ENCODE measurements at places on chromosomes 5 and 9.

GRCh38 chr5:178111925-178112324 is 1.4 kb upstream of the N4BP3 start:
- peak; percentile 81 for DNase-seq

DNA sequence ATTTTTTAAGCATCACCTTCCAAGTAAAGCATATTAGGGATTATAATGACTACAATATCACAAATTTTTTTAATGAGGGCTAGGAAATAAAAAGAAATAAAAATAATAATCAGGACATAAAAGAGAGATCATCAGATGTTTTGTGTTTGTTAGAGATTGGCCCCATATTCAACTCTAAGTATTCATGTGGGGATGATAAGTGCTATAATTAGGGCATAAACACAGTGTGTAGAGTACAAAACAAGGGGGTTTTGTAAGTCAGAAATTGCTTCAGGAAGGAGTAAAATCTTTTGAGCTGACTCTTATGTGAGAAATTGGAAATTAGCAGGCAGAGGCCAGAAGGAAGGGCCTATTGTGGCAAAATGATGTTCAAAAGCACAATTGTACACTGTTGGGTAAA is 127.3 kb downstream of the STARD4 start:
- DNase-seq = no peak

GRCh38 chr9:69820955-69821788 is 555 bp downstream of the CFAP95 start:
- no peak for DNase-seq

- DNase-seq = no peak
Observed at GRCh38 chr5:33067291-33067690, 356.2 kb downstream of the NPR3 start.

DNA sequence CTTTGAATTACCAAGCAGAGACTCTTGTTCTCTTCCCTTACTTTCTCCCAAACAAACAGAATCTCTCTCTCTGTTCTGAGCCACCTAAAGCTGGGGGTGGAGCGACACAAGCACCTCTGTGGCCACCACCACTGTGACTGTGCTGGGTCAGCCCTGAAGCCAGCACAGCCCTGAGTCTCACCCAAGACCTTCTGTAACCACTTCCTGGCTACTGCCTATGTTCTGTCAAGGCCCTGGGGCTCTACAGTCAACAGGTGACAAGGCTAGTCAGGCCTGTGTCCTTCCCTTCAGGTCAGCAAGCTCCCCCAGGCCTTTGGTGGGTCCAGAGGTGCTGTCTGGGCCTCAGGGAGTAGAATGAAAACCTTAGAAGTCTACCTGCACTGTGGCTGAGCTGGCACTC is 26.1 kb upstream of the SLC28A3 start:
- DNase-seq = no peak

GRCh38 chr9:111176511-111176910 is 138.2 kb upstream of the LPAR1 start:
- no peak for DNase-seq

DNA sequence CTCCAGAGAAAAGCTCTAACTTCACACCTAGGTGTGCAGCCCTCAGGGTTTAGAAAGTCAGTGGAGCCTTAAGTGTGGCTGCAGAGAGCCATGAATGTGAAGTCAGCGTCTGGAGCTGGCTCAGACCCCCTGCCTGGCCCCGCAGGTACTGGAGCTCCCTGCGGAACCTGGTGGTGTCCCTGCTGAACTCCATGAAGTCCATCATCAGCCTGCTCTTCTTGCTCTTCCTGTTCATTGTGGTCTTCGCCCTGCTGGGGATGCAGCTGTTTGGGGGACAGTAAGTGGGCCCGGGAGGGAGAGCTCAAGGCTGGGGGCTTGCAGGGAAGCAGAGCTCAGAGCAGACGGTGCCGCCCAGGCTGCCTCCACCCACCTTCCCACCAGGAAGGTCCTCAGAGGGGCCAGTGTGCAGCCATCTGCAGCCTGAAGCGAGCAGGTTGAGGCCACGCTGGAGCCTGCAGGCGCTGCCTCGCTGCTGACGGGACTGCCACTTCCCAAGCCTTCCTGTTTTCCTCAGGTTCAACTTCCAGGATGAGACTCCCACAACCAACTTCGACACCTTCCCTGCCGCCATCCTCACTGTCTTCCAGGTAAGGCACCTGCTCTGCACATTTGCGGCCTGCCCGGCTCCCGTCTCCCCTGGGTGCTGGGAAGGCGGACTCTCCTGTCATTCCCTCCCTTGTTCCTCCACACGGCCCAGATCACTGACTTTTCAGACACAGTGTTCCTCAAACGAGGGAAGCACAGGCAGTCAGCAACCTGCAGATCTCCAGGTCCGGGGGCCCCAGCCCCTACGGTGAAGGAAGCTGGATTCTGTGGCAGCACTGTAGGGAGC is 108.9 kb downstream of the CACNA1B start:
- no peak for DNase-seq

GRCh38 chr5:76499507-76500161 is 96.5 kb downstream of the IQGAP2 start:
- no peak for DNase-seq
